ENCODE measurements at places on chromosomes 12 and 14. TPM values are rescaled to one million over a fixed set of nuclear protein-coding genes. Genes with fewer than 3 reads are reported as not detected.

The GPR68 gene
- 1.4 TPM for total RNA-seq

The CABP1 gene
- total RNA-seq, result 0.24 TPM

DNA sequence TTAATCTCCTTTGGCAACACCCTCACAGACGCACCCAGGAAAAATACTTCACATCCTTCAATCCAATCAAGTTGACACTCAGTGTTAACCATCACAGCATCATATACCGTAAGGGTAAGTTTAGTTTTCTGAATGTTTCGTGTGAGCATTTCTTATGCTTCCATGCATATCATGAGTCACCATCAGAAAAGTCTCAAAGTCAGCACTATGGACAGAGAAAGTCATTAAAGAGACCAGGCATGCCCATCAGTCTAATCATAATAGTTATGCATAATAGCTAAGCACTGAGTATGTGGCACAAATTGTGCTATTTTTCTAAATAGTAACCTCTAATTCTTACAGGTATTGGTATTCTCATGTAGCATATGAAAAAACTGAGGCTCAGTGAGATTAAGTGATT lies 158.8 kb upstream of the PRMT8 start:
- H3K27ac ChIP-seq, result no peak overlapping the region
- no peak overlapping the region for H3K4me3 ChIP-seq
- H3K36me3 ChIP-seq, result no peaks in the 10 kb centered on the region
- H3K27me3 ChIP-seq, result no peaks in the 10 kb centered on the region

DNA sequence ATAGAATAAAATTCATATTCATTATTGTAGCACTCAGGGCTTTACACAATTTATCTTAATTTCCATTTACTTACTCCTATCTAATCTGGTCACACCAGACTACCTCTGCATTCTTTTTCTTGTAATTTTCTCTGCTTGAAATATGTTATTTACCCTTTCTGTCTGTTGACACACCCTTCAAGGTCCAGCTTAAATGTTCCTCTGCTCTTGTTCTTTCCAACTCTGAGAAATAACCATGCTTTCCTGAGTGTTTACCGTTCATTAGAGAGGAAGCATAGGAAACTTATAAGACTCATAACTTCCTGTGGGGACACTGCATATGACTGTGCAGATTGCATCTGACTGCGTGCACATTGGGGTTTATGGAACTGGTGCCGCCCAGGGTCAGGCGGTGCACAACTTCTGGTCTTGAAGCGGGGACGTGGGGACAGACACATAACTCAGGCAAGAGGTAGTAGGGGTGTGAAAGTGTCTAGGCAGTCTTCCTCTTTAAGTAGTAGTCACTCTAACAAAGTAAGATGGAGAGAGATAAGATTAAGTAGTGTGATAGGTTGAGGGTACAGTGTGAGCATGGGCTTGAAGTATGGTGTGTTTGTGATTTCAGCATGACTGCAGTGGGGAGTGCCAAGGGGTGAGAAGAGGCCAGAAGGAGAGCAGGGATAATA lies 42.6 kb upstream of the FOXJ2 start:
- no peaks in the 10 kb centered on the region for H3K27me3 ChIP-seq
- peak; percentile 42 for DNase-seq
- peak overlapping the region; percentile 0 for H3K27ac ChIP-seq
- no peak overlapping the region for H3K4me3 ChIP-seq
- H3K4me1 ChIP-seq, result peaks cover 9% of the 10 kb centered on the region

DNA sequence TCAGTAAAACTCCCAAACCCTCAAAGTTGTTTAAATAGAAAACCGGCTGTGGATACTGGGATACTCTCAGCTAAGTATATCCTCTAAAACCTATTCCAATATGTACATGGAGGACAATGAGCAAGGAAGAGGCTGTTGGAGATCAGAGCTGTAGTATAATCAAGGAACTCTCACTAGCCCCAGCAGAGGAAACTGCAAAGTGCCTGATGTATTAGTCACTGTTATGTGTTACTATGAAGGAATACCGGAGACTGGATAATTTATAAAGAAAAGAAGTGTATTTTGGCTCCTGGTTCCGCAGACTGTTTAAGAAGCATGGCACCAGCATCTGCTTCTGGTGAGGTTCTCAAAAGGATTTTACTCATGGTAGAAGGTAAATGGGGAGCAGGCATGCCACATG lies 65.6 kb upstream of the RPL10L start:
- no peaks in the 10 kb centered on the region for H3K27me3 ChIP-seq
- no peaks in the 10 kb centered on the region for H3K36me3 ChIP-seq
- H3K4me3 ChIP-seq, result no peak overlapping the region
- no peaks in the 10 kb centered on the region for H3K4me1 ChIP-seq
- no peak for DNase-seq
- no peak overlapping the region for H3K27ac ChIP-seq

Measured in thymus (tissue), 14 donors.